Sigmoid colon (tissue), 7 donors: ENCODE measurements at places on chromosomes 7 and 10. TPM values are rescaled to one million over a fixed set of nuclear protein-coding genes. Genes with fewer than 3 reads are reported as not detected.
A peak's percentile ranks its signal among the peaks of the same experiment; 100 is the strongest.

SLC26A5 gene
- not detected for total RNA-seq

GPR37 gene
- 0.68 TPM for total RNA-seq

LDB1 gene
- total RNA-seq, result 88.4 TPM

UPK3B gene
- total RNA-seq, result 3.9 TPM

GPR146 gene
- 30.8 TPM for total RNA-seq

PTN gene
- 40.0 TPM for total RNA-seq

GRCh38 chr7:95330961-95331337, 6.6 kb upstream of the PON1 start:
- peak overlapping the region; percentile 20 for H3K4me3 ChIP-seq
- peaks cover 5% of the 10 kb centered on the region for H3K4me1 ChIP-seq
- no peaks in the 10 kb centered on the region for H3K27me3 ChIP-seq
- no peak for DNase-seq
- no peaks in the 10 kb centered on the region for H3K36me3 ChIP-seq
- H3K27ac ChIP-seq, result no peak overlapping the region

DNA sequence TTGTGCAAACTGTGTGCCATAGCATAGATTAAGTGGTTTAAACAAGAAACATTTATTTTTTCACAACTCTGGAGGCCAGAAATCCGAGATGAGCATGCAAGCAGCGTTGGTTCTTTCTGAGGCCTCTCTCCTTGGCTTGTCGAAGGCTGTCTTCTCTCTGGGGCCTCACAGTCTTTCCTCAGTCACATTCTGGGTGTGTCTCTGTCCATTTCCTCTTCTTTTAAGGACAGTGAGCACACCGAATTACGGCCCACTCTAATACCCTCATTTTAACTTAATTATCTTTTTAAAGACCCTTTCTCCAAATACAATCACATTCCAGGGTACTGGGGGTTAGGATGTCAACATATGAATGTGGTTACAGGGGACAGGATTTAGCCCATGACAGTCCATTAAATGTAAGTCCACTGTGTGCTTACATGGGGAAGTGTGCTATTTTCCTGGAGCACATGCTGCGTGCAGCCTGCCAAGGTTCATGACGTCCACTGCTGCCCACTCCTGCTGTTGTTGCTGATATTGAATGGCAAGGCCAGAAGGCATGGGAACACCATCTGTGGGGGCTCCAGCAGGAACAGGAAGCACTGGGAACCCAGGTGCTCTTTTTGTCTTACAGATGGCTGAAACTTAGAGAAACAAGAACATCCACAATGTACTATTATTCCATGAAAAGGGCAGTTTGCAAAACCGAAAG, 365.5 kb downstream of the GALNT17 start:
- no peaks in the 10 kb centered on the region for H3K27me3 ChIP-seq
- H3K27ac ChIP-seq, result no peak overlapping the region
- DNase-seq, result no peak

DNA sequence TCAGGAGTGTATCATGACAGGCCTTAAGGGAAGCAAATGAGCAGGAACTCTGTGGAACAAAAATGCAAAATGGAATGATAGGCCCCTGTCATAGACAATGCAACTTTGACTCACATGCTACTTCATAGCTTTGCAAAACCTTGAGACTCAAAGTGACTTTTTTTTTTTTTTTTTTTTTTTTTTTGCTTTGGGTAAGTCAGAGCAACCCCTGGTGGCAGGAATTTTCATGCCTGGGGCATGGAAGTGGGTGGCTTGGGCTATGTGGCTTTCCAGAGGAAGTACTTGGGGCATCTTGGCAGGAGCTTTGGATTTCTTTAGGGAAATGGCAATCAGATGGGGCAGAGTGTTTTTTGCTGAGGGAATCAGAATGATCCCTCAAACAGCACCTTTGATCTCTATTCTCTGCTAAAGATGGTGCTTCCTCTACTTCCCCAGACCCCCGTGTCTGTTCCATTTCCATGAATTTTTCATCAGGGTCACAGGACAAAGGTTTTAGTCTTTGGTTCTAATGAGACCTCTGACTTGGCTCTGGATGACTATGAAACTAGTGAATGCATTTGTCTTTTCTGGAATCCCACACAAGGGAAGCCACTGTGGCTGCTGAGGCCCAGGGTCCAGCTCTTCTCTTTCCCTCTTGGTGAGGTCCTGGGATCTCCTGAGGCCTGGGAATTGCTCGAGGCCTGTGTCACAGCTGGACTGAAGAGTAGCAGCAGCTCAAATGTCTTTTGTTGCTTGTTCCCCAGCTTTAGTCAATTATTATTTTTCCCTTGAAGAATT, 62.8 kb downstream of the TACC2 start:
- H3K36me3 ChIP-seq, result no peaks in the 10 kb centered on the region
- H3K27ac ChIP-seq, result peak overlapping the region; percentile 66
- H3K4me1 ChIP-seq, result peaks cover 10% of the 10 kb centered on the region

- no peaks in the 10 kb centered on the region for H3K27me3 ChIP-seq
- DNase-seq, result no peak
- H3K36me3 ChIP-seq, result no peaks in the 10 kb centered on the region
- H3K27ac ChIP-seq, result no peak overlapping the region
- H3K4me1 ChIP-seq, result no peaks in the 10 kb centered on the region
Measured at GRCh38 chr7:43291789-43292188, 179.3 kb downstream of the HECW1 start.

DNA sequence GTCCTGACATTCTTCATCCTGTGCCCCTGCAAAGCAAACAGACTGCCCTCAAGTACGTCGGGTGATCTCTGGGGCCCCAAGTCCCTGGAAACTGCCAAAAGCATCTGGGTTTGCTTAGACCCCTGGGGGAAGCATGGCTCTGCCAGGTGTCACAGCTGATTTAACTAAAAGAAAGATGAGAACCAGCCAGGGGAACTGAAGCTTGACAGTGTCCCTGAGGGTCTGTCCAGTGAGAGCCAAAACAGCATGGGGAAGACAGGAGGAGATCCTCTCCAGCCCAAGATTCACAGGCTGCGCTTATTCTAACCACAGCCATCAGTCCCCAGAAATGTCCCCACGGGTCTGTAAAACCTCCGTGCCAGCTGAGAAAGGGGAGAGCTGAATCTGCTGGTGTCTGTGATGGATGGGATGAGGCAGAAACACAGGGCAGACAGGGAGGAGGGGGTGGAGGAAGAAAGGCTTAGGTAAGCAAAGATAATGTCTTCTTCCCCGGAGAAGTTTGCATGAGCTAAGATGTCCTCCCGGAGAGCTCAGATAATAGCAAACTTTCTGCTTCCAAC, 21.3 kb downstream of the CCDC3 start:
- H3K36me3 ChIP-seq, result no peaks in the 10 kb centered on the region
- no peaks in the 10 kb centered on the region for H3K27me3 ChIP-seq
- no peak overlapping the region for H3K27ac ChIP-seq
- no peaks in the 10 kb centered on the region for H3K4me1 ChIP-seq
- DNase-seq, result no peak
- H3K4me3 ChIP-seq, result no peak overlapping the region

GRCh38 chr7:95113590-95113989, 206.2 kb downstream of the PPP1R9A start:
- no peak overlapping the region for H3K27ac ChIP-seq
- H3K4me3 ChIP-seq, result no peak overlapping the region
- H3K36me3 ChIP-seq, result no peaks in the 10 kb centered on the region
- no peak for DNase-seq
- no peaks in the 10 kb centered on the region for H3K27me3 ChIP-seq

DNA sequence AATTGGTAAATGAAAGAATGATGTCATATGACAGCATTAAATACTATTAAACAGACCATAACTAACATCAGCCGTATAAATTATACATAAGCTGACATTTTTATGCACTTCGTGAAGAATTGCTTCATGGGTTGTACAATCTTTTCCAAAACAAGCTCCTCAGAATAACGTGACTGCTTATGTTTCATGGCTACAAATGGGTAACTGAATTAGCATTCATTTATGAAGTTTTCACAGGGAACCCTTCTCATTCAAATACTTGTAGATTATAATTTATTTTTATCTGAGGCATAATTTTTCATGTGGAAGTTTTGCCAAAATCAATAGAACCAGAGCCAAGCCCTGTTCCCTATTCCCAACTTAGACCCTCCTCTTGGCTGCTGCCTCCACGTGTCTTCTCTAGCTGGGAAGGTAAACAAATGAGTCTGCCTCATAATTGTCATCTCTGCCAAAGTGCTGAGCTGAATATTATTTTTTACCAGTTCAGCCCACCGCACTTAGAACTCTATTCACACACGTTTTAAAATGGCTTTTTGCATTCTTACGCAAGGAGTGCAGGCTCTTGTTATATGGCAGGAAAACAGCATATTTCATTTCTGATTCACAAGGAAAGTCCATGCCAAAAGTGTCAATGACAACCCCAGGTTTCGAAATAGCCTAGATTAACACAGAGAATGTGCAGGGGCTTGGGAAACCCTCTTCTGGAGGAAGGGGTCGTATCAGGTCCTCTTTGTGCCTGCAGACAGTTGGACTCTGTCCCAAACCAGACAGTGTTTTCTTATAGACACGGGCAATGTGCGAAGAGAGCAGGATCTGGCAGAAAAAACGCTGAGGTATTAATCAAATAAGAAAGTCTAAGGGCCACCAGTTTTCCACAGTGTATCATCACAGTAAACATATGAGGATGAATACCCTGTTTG, 370.7 kb upstream of the MGMT start:
- no peaks in the 10 kb centered on the region for H3K36me3 ChIP-seq
- peak overlapping the region; percentile 75 for H3K27ac ChIP-seq
- no peak overlapping the region for H3K4me3 ChIP-seq
- peaks cover 28% of the 10 kb centered on the region for H3K4me1 ChIP-seq

- no peaks in the 10 kb centered on the region for H3K4me1 ChIP-seq
- no peak overlapping the region for H3K4me3 ChIP-seq
- DNase-seq, result no peak
- H3K27me3 ChIP-seq, result peaks cover 3% of the 10 kb centered on the region
- H3K27ac ChIP-seq, result no peak overlapping the region
Measured at GRCh38 chr10:6464862-6465430, 115.1 kb downstream of the PRKCQ start.

- H3K27me3 ChIP-seq, result no peaks in the 10 kb centered on the region
- DNase-seq, result no peak
- no peaks in the 10 kb centered on the region for H3K4me1 ChIP-seq
- H3K27ac ChIP-seq, result no peak overlapping the region
- H3K4me3 ChIP-seq, result no peak overlapping the region
Measured at GRCh38 chr7:108441392-108441955, 14.8 kb downstream of the NRCAM start.

- no peaks in the 10 kb centered on the region for H3K36me3 ChIP-seq
- DNase-seq, result no peak
- H3K27me3 ChIP-seq, result no peaks in the 10 kb centered on the region
- no peak overlapping the region for H3K27ac ChIP-seq
Measured at GRCh38 chr7:92722541-92722940, 113.8 kb downstream of the CDK6 start.

DNA sequence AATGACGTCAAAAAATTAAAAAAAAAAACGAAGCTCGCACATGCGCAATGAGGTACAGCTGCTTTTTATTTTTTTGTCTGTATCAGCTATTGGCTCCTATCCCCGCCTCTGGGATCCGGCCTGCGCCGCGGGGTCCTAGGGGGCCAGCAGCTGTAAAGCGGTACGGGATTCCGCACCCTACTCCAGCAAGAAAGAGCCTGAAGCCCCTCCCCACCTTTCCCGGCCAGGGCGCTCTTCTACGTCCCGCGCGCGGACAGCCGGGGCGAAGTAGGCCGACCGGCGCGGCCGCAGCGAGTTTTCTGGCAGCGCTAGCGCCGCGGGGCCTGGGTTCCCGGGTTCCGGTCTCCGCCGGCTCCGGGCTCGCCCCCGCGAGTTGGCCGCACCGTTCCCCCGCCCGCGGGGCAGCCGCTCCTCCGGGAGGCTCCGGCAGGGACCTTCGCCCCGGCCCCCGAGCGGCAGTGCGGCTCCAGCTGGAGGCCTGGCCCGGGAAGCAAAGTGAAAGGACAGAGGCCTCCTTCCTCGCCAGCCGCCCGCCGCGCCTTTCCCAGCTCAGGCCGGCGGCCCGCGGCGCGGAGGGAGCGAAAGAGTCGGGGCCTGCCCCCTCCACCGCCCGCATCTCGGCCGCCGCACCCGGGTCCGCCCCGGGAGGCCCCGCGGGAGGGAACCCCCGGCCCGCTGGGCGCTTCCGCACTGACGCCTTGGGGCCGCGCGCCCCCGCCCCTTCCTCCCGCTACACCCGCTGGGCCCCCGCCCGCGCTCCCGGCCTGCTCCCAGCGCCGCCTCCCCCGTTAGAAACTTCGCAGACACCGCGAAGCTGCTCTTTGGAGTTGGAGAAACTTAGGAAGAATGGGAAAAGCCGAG, 4.7 kb upstream of the SPAG6 start:
- peak; percentile 82 for DNase-seq
- peaks cover 35% of the 10 kb centered on the region for H3K4me1 ChIP-seq
- H3K36me3 ChIP-seq, result no peaks in the 10 kb centered on the region
- peaks cover 75% of the 10 kb centered on the region for H3K27me3 ChIP-seq
- H3K4me3 ChIP-seq, result peak overlapping the region; percentile 77

DNA sequence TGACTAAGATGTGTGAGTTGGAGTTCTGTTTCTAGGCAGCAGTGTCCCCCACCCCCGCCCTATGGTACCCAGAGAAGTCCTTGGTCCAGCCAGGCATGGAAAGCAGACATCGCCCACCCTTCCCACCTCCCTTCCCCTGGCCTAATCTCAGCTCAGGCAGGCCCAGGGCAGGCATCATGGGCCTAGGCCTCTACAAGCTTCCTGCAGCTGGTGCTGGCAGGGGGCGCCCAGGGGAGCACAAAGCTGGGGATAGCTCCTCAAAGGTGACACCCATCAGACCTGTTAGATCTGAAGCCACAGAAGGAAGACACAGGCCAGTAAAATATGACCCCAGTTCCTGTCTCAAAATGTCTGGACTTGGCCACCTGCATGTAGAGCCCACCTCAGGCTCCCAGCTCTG, 18.9 kb upstream of the UNC5B start:
- no peak overlapping the region for H3K27ac ChIP-seq
- H3K36me3 ChIP-seq, result no peaks in the 10 kb centered on the region
- H3K4me3 ChIP-seq, result no peak overlapping the region
- no peak for DNase-seq
- no peaks in the 10 kb centered on the region for H3K27me3 ChIP-seq
- no peaks in the 10 kb centered on the region for H3K4me1 ChIP-seq

- no peaks in the 10 kb centered on the region for H3K36me3 ChIP-seq
- no peak within 1 kb of the TSS for H3K27ac ChIP-seq
- no peak within 1 kb of the TSS for H3K4me3 ChIP-seq
- DNase-seq, result no peak
- no peaks in the 10 kb centered on the region for H3K4me1 ChIP-seq
Measured at GRCh38 chr10:88851706-88852105, at the start of gene ANKRD22. Gene ANKRD22, minus strand, starts transcription at chr10:88851844. Its CDS starts 237 bp downstream, at chr10:88851607.

- no peaks in the 10 kb centered on the region for H3K36me3 ChIP-seq
- H3K27me3 ChIP-seq, result no peaks in the 10 kb centered on the region
- no peak overlapping the region for H3K27ac ChIP-seq
- H3K4me1 ChIP-seq, result no peaks in the 10 kb centered on the region
Measured at GRCh38 chr10:59708816-59709394, 745 bp downstream of the SLC16A9 start.

GRCh38 chr10:129637846-129638245, 170.8 kb downstream of the MGMT start:
- H3K36me3 ChIP-seq, result no peaks in the 10 kb centered on the region
- H3K4me1 ChIP-seq, result no peaks in the 10 kb centered on the region
- H3K4me3 ChIP-seq, result no peak overlapping the region

- peak overlapping the region; percentile 11 for H3K27ac ChIP-seq
- no peaks in the 10 kb centered on the region for H3K27me3 ChIP-seq
- H3K4me1 ChIP-seq, result no peaks in the 10 kb centered on the region
- H3K36me3 ChIP-seq, result no peaks in the 10 kb centered on the region
- H3K4me3 ChIP-seq, result no peak overlapping the region
Measured at GRCh38 chr10:61907011-61907410, 5.5 kb downstream of the ARID5B start.

GRCh38 chr10:80473096-80473657, 19.1 kb downstream of the TSPAN14 start:
- peak overlapping the region; percentile 4 for H3K27ac ChIP-seq
- H3K4me1 ChIP-seq, result peaks cover 36% of the 10 kb centered on the region
